ENCODE measurements at places on chromosomes 13 and 19. TPM values are rescaled to one million over a fixed set of nuclear protein-coding genes. Genes with fewer than 3 reads are reported as not detected.
A peak's percentile ranks its signal among the peaks of the same experiment; 100 is the strongest.

DNA sequence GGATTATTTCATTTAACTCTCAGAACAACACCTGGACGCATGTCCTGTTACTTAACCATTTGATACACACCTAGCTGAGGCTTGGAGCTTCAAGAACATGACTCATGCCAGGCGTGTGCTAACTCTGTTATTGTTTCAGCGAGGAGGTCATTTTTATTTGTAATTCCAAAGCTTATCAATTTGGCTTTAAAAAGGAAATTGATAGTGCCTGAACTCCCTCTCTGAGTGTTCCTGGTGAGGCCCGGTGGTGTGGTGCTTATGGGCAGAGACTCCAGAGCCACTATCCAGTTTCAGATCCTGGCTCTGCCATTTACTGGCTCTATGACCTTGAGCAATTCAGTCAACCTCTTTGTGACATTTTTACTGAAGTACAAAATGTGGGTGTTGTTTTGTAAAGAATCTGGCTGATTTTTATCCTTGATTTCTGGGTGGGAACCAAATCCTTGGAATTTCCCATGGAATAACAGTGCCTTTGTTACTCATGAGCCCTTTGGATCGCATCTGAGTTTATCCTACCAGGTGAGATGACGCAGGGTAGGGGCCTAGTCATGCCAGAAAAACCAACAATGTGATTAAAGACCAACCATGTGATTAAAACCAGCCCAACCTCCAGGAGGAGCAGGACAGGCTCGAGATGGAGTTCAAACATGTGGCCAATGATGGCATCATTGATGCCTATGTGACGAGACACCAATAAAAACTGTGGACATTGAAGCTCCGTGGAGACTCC is 198.8 kb downstream of the MYO16 start:
- H3K4me1 ChIP-seq: no peaks in the 10 kb centered on the region
- no peaks in the 10 kb centered on the region for H3K27me3 ChIP-seq
- H3K27ac ChIP-seq: no peak overlapping the region
- no peak overlapping the region for H3K4me3 ChIP-seq

GRCh38 chr19:461721-462551 is 1.1 kb upstream of the SHC2 start:
- H3K4me1 ChIP-seq: peaks cover 10% of the 10 kb centered on the region
- H3K27ac ChIP-seq: peak overlapping the region; percentile 38
- H3K4me3 ChIP-seq: no peak overlapping the region
- DNase-seq: peak; percentile 83

DNA sequence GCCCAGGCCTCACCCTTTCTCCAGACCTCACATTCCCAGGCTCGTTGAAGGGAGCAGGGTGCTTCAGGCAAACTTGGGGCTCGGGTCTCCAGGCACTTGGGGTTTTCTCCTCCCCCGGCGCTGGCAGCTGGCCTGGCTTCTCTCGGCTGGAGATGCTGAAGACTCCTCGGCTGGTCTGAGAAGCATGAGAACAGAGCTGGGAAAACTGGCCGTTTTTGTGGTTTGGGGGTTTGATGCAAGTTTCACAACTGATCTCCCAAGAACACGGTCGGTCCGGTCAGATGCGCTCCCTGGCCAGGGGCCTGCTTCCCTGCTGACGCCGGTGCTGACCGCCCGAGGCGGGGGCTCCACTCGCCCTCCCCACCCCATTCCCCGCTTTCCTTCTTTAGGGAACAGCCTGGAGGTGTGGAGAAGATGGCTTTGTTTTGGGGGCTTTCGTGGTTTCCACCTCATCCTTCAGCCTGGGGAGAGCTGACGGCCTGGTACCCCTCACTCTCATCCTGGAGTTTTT is 35.3 kb downstream of the CEBPA start:
- H3K27ac ChIP-seq: no peak overlapping the region
- H3K36me3 ChIP-seq: no peaks in the 10 kb centered on the region
- H3K4me3 ChIP-seq: no peak overlapping the region
- DNase-seq: no peak

The RFPL4A gene
- total RNA-seq: not detected

DNA sequence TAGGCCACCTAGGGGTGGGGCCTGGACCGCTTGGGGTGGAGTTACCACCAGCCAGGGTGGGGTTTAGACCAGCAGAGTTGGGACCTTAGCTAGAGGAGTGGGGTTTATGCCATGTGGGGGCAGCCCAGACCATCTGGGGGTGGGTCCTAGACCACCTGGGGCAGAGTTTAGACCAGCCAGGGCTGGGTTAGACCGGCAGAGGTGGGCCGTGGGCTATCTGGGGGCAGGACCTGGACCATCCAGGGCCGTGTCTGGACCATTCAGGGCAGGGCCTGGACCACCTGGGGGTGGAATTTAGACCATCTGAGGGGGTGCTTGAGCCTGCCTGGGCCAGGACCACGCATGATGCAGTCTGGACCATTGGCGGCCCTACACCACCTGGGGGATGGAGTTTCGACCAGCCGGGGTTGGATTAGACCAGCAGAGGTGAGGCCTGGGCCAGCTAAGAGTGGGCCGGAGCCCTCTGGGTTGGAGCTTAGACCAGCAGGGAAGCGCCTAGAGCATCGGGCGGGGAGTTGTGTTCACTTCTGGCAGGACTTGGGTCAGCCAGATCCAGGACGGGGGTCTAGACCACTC is 10.0 kb upstream of the CACNG6 start:
- H3K27me3 ChIP-seq: peaks cover 37% of the 10 kb centered on the region
- H3K36me3 ChIP-seq: no peaks in the 10 kb centered on the region
- no peak for DNase-seq
- H3K4me1 ChIP-seq: peaks cover 8% of the 10 kb centered on the region
